ENCODE measurements at places on chromosomes 12 and 14. TPM values are rescaled to one million over a fixed set of nuclear protein-coding genes. Genes with fewer than 3 reads are reported as not detected.

GZMB gene
- total RNA-seq = 0.29 TPM

DNA sequence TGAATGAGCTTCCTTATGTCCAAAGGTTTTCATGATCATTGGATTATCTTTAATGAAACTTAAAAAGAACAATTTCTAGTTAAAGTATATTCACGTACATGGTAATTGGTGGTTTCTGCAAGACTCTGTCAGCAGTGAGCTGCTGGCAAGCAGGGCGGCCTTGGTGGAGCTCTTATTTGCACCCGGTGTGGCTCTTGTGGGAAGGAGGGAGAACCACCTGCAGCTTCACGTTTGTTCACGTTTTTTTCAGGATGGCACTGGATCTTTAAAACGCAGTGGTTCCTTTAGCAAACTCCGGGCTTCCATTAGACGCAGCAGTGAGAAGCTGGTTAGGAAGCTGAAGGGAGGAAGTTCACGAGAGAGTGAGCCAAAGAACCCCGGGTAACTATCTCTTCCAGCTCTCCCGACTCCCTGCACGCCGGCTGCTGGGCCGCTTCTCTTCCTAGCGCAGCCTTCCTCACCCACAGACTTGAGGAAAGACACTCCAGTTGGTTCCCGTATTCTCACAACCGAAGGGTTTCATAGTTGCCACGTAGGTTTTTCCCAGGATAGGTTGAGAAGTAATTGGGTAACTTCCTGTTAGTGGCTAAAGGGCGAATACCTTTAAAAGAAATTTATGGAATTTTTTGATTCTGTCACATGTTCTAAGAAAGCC lies 28.3 kb downstream of the XRCC3 start:
- H3K27me3 ChIP-seq = no peaks in the 10 kb centered on the region
- DNase-seq = no peak
- no peak overlapping the region for H3K4me3 ChIP-seq
- H3K36me3 ChIP-seq = peaks cover 10% of the 10 kb centered on the region

CLMN gene
- 9.6 TPM for total RNA-seq

- DNase-seq = peak; percentile 27
- H3K27me3 ChIP-seq = peaks cover 87% of the 10 kb centered on the region
- no peak overlapping the region for H3K27ac ChIP-seq
- no peaks in the 10 kb centered on the region for H3K36me3 ChIP-seq
- H3K4me3 ChIP-seq = peak overlapping the region; percentile 62
These were observed 1.4 kb upstream of the KCNK13 start for GRCh38 chr14:90060312-90060964.

KLRG1 gene
- total RNA-seq = 2.9 TPM

PTHLH gene
- total RNA-seq = 0.54 TPM

TAS2R43 gene
- total RNA-seq = not detected

DNA sequence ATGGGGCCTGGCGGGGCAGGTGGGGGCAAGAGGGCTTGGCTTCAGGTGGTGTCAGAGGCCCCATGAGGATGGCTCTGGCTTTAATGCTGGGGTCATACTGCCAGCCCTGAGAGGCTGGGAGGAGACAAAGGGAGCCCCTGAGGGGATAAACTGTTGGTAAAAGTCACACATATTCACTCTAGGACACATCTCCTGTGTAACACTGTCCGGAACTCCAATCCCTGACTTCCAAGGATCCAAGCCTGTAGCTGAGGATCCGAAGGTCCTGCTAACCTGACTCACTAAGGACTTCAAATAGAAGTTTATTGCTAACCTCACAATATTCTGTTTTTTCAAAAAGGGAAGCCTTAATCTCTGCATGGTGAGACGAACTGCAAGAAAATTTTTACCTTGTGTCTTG lies 39.2 kb upstream of the GPR68 start:
- no peaks in the 10 kb centered on the region for H3K27me3 ChIP-seq
- DNase-seq = no peak
- no peaks in the 10 kb centered on the region for H3K4me1 ChIP-seq
- peaks cover 4% of the 10 kb centered on the region for H3K36me3 ChIP-seq
- H3K27ac ChIP-seq = no peak overlapping the region

All from psoas muscle (tissue), 8 donors.